ENCODE measurements at places on chromosomes 4 and X.

DNA sequence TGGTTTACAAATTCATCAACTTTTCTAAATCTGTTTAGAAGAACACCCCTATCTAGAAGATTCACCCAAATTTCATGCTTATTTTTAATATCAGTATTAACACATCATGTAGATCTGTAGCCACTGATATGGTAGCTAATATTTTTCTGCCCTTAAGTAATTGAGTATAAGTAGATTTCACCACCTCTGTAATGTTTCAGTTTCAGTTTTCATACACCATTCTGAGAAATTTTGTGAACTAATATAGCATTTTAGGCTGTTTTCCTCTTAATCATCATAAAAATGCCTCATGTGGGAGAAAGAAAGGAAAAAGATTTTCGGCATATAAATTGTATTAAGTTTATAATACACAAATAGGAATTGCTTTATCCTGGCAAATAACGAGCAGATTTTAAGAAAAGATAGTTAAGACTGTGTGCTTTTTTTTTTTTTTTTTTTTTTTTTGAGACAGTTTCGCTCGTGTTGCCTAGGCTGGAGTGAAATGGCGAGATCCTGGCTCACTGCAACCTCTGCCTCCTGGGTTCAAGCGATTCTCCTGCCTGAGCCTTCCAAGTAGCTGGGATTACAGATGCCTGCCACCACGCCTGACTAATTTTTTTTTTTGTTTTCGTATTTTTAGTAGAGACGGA lies 21.4 kb upstream of the RBPJ start:
- DNase-seq: no peak

GRCh38 chrX:43641691-43642090 lies 14.4 kb upstream of the MAOA start:
- no peak for DNase-seq

GRCh38 chrX:19875050-19875431 lies 12.4 kb downstream of the SH3KBP1 start:
- no peak for DNase-seq

DNA sequence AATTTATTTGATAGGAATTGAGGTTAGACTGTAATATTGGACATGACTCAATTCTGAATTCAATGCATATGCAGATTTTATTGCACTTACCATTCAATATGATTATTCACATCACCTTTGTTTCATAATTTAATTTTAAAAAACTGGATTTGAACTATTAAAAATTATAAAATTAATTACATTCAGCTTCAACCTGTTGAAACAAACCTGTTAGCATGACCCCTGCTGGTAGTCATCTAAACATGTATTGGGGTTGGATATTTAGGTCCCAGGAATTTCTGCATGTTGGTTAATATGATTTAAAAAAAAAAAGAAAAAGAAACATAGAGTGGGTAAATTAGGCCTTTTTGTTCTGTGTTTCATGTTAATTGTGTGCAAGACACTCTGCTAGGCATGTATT lies 85.9 kb downstream of the ARSJ start:
- no peak for DNase-seq

DNA sequence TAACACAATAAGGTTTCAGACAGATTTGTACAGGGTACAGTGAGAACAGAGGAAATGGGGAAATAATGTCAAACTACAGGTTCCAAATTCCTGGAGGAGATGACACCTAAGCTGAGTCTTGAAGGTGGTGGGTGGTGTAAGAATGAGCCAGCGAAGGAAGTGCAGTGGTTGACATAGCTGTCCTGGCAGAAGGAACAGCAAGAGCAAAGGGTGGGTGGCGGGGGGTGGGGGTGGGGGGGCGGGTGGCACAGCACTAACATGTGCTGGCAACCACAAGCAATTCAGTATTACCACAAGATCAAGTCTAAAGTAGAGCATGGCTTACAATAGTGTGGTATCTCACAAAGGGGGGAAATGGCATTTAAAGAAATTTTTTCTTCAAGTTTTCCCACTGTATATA lies 13.1 kb upstream of the G3BP2 start:
- no peak for DNase-seq

DNA sequence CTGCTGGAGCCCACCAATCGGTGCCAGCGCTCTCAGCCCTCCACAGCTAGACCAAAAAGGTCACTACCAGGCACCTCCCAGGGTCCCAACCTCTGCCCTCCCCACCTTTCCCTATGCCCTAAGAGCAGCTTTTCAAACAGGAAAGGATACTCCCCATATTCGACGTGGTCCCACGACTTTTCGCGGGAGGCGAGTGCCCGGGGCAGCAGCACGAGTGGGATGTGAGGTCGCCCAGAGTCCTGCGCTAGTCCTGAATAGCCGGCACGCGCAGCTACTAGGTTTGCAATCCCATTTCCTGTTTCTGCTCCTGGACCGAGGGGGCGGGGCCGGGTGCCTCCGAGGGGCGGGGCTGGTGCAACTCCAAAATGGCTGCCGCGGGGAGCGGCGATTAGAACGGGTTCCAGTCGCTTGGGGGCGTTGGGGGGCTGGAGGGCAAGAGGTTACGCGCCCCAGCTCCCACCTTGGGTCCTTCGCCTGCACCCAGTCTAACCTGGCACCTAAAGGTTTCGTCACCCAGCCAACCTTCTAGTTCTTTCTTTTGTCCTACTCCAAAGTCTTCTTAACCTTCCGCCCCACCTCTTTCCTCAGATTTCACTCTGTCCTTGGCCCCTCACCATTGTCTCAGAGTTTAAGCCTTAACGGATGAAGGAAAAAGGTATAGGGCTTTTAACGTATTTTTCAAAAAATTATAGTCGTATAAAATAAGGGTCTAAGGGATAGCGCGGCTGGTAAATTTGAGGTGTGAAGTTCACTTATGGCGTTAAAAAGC lies 85.0 kb upstream of the TENT5D start:
- DNase-seq: no peak

GRCh38 chr4:123232439-123232838 lies 164.2 kb upstream of the SPRY1 start:
- no peak for DNase-seq

DNA sequence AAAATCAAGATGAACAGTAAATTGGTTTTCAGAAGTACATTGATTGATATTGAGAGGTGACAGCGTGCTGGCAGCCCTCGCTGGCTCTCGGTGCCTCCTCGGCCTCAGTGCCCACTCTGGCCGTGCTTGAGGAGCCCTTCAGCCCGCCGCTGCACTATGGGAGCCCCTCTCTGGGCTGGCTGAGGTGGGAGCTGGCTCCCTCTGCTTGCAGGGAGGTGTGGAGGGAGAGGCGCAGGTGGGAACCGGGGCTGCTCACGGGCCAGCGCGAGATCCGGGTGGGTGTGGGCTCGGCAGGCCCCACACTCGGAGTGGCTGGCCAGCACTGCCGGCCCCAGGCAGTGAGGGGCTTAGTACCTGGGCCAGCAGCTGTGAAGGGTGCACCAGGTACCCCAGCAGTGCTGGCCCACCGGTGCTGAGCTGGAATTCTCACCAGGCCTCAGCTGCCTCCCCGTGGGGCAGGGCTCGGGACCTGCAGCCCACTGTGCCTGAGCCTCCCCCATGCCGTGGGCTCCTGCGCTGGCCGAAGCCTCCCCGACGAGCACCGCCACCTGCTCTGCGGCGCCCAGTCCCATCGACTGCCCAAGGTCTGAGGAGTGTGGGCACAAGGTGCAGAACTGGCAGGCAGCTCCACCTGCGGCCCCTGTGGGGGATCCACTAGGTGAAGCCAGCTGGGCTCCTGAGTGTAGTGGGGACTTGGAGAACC lies 25.2 kb downstream of the RAP2C start:
- DNase-seq: no peak
